ENCODE measurements at places on chromosomes 11 and 22.

- no peak for DNase-seq
These were observed 31.5 kb upstream of the CAT start for GRCh38 chr11:34407121-34407813.

GRCh38 chr11:68641880-68642279 lies 42.5 kb upstream of the GAL start:
- DNase-seq, result no peak

DNA sequence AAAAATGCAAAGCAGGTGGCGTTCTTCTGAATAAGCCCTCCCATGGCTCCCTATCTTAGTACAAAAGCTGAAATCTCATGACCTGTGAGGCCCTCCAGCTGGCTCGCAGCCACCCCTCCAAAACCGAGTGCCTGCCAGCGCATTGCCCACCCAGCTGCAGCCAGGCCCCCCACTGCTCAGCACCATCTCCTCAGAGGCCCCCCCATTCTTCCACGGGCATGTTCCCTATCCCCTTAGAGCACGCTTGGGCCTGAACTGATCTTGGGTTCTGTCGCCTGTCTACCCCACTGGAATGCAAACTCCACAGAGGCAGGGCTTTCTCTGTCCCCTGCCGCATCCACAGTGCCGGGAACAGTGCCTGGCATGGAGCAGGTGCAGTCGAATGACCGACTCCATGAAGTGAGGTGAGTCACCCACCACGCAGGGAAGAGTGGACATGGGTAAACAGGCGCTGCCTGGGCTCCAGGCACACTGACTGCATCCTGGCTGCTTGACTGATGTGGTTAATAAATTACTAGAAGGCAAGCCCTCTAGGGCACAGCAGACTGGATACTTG lies 11.3 kb upstream of the EFCAB6 start:
- no peak for DNase-seq

DNA sequence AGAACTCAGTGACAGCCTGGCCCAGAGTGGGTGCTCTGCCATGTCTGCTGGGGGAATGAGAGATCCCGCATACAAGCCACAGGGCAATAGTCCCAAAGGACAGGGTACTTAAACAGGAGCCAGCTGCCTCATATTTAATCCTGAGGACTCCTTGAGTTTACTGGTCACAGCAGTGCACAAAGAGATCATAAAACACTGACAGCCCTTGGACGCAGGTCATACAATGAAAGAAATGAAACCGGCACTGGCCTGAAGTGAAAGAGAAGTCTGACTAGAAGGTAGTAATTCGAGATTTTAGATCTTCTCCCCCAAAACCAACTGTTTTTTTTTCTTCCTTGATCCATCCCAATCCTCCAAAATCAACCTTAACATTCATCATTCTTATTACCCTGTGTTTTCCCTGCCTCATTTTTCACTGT lies 299.8 kb upstream of the SYN3 start:
- DNase-seq, result no peak

DNA sequence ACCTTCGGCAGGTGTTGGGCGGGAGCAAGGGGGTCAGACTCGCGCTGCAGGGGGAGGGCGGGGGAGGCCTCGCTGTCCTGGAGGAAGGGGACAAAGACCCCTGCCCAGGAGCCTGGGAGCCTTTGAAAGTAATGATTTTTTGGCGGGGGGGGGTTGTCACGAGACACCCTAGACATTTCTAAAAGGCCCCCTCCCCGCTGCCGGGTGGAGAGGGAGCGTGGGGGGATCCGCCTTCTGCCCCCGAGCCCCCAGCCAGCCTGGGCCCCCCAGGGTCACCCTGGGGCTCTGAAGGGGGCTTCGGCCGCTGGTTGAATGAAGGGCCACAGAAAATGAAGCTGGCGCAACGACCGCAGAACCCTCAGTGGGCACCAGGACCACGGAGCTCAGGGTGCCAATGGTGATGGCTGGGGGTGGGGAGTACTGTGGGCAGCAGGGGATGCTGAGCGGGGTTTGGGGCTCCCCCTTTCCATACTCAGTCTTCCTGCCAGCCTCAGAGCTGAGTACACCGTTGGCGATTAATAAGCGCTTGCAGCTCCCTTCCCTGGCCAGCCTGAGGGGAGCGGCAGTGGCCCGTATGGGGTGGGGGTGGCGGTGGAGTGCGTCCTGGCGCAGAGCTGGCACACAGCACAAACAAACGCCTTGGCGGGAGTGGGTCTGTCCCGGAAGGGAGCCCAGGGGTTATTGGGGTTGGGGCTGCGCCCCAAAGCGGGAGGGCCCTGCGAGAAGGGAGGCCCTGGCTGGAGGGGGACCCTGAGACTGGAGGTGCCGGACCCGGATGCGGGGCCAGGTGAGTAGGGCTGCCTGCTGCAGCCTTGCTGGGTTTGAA lies 1.2 kb upstream of the DUSP8 start:
- no peak for DNase-seq

- no peak for DNase-seq
These were observed 25.4 kb upstream of the SMTN start for GRCh38 chr22:31055635-31056159.

GRCh38 chr11:105942921-105943320 lies 79.1 kb downstream of the MSANTD4 start:
- no peak for DNase-seq

DNA sequence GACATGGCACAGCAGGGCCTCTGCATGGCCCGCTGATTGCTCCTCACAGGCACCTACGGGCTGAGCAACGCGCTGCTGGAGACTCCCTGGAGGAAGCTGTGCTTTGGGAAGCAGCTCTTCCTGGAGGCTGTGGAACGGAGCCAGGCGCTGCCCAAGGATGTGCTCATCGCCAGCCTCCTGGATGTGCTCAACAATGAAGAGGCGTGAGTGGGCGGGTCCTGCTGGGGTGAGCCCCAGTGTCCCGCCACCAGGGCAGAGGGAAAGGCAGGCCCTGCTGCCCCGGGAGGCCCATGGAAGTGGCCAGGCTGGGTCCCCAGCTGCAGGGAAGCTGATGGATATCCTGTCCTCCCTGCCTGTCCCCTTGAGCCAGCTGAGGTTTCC lies 18.6 kb upstream of the DGCR8 start:
- no peak for DNase-seq

GRCh38 chr22:44446483-44446882 lies 51.5 kb downstream of the RTL6 start:
- DNase-seq, result no peak

DNA sequence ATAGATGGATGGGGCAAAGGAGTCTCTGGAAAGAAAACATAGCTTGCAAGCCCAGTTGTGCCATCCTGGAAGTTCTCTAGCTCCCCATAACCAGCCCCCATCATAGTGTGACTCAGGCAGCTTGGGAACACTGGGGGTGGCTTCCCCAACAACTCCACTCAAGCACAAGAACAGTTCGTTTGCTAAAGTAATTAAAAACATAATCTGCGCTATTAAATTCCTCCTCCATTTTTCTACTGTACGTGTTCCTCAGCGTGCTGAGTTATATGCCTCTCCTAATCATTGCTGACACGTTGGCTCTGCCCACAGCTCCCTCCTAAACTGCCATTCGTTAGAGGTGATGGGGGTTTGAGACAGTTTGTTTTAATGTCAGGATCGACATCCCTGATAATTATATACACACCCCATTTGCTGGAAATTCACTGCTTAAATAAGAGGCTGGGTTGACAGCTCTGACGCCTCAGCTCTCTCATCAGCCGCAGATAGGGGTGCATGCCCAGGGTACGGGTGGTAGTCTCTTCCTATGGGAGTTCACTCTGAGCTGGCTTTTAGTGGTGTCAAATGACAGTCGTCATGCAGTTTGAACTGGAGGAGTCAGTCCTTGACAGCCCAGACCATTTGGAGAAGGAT lies 59.5 kb upstream of the SEZ6L start:
- no peak for DNase-seq

DNA sequence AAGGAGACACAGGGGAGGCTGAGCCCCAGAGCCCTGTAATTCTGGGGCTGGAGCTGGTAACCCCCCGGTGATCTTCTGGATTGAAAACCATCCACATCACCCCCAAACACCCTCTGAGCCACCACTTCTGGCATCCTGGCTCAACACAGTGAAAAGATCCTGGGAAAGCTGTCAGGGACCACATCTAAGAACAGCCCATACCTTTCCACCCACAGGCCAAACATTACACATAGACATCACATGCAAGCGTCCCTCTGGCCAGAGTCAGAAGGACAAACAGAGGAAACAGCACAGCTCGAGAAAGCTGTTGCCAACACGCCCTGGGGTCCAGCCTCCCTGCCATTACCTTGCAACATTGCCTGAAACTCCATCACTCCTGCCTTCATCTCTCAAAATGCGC lies 469.5 kb downstream of the SOX6 start:
- no peak for DNase-seq

DNA sequence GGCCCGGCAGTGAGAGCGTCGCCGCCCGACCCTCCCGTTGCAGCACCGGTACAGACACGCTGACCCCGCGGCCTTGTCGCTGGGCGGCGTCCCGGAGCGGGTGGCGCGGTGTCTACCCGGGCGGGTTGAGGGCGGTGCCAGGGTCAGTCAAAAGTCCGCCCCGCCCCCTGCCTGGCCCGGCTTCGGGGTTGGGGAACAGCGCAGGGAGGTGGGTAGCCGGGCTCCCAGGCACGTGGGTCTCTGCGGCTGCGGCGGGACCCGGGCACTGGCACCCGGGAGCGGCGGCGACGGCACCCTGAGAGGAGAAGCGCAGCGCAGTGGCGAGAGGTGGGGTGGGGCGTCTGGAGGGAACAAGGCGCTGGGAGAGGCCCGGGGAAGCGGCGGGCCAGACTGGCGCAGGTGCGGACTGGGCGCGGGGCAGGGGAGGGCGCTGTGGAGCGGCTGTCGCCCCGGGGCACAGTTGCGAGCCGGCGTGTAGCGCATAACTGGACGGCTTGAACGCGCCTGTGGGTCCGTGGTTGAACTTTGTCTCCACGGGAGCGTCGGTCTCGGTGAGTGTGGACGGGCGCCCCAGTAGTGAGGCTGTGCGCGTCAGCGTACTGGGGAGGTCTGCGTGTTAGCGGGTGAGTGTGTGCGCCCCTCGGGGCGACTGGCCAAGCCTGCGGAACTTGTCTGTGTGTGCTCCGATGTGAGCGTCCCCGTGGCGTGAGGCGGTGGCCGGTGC lies at the start of gene P2RY2:
Gene P2RY2 (plus strand): TSS at position 176 of the 724 bp plus-strand sequence. CDS start 15,879 bp downstream, outside the sequence.
- DNase-seq, result no peak

DNA sequence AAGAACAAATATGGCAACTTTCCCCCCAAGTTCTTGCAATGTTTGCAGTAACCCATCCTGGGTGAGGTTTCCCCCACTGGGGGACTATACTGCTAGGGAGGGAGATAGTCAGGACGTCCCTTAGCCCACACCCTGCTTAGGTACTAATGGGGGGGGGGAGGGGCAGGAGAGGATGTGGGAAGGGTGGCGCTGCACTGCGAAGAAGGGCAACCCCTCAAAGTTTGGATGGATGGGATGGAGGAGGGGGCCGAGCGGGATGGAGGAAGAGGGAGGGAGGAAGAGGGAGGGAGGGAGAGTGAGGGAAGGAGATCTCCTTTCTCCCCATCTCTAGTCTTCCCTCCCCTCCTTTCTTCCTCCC lies 100.6 kb upstream of the HSD17B12 start:
- DNase-seq, result no peak

DNA sequence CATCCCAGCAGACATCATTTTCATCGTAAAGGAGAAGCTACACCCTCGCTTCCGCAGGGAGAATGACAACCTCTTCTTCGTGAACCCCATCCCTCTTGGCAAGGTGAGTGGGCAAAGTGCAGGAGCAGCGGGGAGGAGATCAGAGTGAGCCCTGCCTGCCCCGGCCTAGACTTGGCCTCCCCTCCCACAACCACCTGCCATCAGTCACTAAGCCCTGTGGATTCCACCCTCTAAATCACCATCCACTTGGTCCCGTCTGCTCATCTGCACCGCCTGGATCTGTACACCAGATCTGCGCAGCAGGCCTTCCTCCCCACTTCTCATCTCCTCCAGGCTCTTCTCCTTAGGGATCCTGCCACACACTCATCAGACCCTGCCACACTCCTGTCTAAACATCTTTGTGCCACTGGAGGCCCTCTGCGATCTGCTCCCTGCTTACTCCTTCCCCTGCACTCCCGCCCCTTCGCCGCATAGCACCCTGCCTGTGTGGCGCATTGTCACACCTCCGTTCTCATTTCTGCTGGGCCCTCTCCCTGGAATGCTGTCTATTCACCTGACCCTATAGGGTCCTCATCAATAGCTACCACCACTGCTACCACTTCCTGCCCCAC lies 14.2 kb downstream of the UCP2 start:
- DNase-seq, result no peak

- DNase-seq, result no peak
These were observed 8.0 kb downstream of the NAGA start for GRCh38 chr22:42062506-42063170.

DNA sequence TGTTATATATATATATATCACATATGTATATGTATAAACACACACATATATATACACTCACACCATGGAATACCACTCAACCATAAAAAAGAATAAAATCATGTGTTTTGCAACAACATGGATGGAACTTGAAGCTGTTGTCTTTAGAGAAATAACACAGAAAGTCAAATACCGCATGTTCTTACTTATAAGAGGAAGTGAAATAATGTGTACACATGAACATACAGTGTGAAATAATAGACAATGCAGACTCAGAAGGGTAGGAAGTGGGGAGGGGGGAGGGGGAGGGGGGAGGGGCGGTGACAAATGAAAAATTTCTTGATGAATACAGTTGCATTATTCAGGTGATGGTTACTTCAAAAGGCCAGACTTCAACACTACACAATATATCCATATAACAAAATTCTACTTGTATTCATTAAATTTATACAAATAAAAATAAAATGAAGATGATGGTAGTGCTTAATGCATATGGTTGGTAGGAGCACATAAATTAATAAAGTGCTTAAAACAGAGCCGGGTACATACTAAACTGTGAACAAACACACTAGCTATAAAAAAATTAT lies 5.8 kb upstream of the OR5B2 start:
- DNase-seq, result no peak

GRCh38 chr22:24948356-24949202 lies 2.1 kb upstream of the LHFPL7 start:
- DNase-seq, result no peak

DNA sequence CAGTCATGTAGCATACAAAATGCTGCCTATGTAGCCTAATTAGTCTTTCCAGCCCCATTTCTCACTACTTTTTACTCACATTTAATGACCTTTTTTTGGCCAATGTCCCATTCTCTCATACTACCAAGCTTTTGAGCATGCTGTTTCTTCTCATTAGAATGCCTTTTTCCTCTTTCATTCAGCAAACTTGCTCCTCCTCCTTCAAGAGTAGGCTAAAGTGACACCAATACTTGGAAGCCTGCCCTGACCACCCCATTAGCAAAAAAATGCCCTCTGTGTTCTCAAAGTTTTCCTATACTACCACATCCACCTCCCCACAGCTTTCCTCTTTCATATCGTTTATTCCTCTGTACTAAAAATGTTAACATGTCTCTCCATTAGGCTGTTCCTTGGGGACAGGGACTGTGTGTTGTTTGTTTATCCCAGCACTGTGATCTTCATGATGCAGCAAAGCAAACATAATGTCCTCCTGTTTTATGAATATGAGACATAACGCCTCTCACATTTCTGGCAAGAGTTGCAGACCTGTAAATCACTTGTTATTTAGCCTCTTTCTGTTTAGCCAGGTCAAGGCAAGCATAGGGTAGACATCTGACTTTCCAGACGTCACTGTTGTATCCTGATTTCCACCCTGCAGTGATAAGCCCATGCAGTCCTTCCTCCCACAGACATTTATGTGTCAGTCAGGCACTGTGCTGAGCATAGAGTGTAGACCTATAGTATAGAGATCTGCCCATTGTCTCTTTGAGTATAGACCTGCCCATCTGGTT lies 62.0 kb upstream of the UCP3 start:
- DNase-seq, result no peak

Data from activated gamma-delta T cell (primary cell).